ENCODE measurements at places on chromosomes 7 and 10. TPM values are rescaled to one million over a fixed set of nuclear protein-coding genes. Genes with fewer than 3 reads are reported as not detected.

Gene LHFPL3
- total RNA-seq = not detected

Gene NUTM2E
- total RNA-seq = not detected

Gene NYAP1
- not detected for total RNA-seq

Gene CPEB3
- 1.1 TPM for total RNA-seq

DNA sequence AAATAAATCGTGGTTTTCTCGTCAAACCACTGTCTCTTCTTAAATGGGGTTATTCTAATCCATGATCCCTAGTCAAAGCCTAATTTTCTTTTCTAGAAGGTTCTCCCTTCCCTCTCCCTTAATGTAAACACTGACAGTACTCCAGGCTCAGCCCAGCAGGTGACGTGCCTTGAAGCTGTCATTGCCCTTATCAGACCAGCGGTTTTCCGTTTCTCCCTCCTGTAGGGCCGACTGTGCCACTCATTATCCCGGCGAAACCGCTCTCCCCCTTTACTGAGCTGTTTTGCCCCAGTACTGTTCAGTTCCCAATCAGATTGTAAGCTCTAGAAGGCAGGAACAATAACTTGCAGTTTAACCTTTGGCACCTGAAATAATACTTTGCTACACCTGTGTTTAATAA, 153.5 kb upstream of the RHEB start:
- no peaks in the 10 kb centered on the region for H3K27me3 ChIP-seq
- no peaks in the 10 kb centered on the region for H3K4me1 ChIP-seq
- no peak overlapping the region for H3K4me3 ChIP-seq
- DNase-seq = no peak
